ENCODE measurements at places on chromosomes 4 and X.

- DNase-seq, result no peak
Measured at GRCh38 chrX:50068285-50068563, 132.6 kb downstream of the AKAP4 start.

DNA sequence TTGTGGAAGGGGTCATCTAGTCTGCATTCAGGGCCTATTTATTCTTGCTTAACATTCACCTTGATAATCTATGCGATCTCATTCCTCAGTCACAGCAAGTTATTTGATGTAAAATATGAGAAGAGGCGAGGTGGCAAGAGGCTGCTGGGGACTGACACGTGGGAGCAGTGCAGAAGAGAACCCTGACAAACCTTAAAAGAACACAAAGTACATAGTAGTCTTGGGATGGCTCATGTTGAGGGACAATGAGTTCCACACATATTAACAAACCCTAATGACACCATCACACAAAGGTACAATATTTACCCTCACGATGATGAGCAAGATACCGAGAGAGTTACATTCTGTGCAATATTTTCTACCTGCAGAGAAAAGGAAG lies 57.5 kb downstream of the MAML3 start:
- no peak for DNase-seq

- peak; percentile 89 for DNase-seq
Measured at GRCh38 chrX:130826249-130826648, 76.8 kb downstream of the ENOX2 start.

DNA sequence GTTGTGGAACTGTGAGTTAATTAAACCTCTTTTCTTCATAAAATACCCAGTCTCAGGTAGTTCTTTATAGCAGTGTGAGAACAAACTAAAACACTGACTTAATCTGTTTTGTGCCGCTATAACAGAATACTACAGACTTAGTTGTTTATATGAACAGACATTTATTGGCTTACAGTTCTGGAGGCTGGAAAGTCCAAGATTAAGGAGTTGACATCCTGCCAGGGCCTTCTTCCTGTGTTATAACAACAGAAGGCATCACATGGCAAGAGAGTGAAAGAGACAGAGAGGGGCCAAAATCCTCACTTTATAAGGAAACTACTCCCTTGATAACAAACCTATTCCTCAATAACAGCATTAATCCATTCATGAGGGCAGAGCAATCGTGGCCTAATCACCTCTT lies 42.5 kb upstream of the KCNIP4 start:
- no peak for DNase-seq

DNA sequence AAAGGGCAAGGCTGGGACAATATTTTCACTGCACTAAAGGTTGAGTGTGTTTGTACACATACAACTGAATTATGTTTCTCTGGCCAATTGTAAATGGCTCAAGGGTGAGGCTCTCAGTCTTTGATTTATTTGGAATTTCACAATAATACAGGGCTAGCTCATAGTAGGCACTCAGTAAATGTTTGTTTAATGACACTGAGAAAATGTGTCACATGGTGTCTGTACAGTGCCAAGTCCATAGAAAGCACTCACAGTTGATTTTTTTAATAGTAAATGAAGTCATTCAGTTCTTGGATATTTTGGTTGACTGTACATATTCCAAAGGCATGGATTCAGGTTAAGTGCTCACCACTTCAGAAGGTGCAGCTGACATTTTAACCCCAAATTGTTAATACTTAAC lies 176.4 kb downstream of the IL1RAPL2 start:
- no peak for DNase-seq

DNA sequence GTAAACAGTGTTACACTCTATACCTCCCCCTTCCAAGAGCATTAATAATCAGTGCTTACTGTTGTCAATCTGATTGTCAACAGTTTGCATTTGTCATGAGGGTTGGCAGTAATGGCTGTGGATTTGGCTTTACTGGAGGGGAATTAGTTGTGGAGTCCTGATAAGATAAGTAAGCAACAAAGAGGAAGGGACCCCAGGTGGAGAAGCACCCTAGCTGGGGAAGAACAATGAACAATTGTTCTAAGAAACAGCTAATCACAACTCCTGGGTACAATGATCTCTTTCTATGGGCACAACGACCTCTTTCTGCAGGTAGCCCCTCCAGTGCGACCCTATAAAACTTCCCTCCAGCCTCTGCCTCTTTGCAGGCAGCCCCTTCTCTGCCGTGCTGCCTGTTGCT lies 53.2 kb upstream of the CDKN2AIP start:
- DNase-seq, result no peak

DNA sequence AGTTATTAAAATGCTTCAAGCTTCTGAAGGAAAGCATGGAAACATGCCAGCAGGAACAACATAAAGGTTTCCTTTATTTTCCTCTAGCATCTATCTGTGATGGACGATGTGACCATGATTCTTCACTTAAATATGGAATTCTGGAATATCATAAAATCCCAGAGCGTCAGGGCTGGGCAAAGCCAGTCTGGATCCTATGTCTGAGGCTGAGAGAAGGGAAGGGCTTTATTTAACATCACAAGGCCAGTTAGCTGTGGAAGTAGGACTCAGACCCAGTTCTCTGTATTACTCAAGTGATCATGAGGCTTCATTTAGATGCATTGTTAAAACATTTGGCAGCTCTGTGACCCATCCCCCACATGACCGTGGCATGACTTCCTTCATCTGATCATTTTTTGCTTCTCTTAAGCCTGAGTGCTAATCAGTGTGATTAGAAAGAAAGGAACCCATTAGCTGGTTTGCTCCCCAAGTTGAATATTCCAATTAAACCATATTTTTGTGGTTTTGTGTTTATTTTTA lies 40.9 kb upstream of the EOLA2 start:
- DNase-seq, result no peak

DNA sequence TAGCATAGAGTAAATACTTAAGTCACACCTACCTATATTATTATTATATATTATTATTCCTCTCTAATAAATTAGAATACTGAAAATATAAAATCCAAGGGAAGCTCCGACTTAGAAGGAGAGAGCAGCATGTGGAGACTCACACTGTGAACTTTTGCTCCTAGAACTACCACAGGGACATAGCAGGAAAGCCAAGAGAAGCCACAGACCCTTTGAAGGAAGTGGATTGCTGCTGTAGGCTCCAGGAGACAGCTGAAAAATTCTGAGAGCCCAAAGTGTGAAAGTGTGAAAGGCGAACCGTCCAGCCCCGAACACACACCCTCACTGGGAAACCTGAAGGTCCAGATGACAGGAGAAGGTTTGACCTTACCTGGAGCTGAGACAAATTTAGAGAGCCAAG lies 177.0 kb downstream of the FAM13A start:
- no peak for DNase-seq

- DNase-seq, result no peak
Measured at GRCh38 chr4:70666369-70666768, at the start of gene JCHAIN. Gene JCHAIN, minus strand, starts transcription at chr4:70666508. Its CDS starts 18 bp downstream, at chr4:70666490.

GRCh38 chrX:38112566-38112965 lies 106.2 kb downstream of the SYTL5 start:
- DNase-seq, result no peak

GRCh38 chr4:156677131-156677531 lies 294.5 kb downstream of the PDGFC start:
- DNase-seq, result no peak

All from NCI-H1436 treated with DMSO at 0.1 percent for 48 hours (cell line).